ENCODE measurements at places on chromosomes 12 and 14. TPM values are rescaled to one million over a fixed set of nuclear protein-coding genes. Genes with fewer than 3 reads are reported as not detected.

DNA sequence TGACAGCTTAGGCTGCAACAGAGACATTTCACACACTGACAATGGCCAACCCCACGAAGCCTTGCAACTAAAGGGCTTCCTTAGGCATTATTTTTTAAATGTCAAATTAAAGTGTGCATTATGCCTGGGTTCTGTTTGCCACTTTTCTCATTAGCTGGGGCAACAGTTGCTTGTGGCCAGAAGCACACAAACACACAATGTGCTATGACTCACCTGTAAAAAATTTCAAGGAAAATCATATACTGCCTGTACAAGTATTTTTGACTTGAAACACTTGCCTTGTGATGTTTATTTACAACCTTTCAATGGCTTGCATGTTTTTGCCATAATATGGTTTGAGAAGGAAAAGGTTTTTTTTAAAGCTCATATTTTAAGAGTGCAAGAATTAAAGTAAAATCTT is 1.9 kb downstream of the NTN4 start:
- DNase-seq: no peak

- DNase-seq: no peak
Measured at GRCh38 chr12:82438356-82438755, 80.0 kb downstream of the METTL25 start.

Gene FAM181A
- not detected for total RNA-seq

DNA sequence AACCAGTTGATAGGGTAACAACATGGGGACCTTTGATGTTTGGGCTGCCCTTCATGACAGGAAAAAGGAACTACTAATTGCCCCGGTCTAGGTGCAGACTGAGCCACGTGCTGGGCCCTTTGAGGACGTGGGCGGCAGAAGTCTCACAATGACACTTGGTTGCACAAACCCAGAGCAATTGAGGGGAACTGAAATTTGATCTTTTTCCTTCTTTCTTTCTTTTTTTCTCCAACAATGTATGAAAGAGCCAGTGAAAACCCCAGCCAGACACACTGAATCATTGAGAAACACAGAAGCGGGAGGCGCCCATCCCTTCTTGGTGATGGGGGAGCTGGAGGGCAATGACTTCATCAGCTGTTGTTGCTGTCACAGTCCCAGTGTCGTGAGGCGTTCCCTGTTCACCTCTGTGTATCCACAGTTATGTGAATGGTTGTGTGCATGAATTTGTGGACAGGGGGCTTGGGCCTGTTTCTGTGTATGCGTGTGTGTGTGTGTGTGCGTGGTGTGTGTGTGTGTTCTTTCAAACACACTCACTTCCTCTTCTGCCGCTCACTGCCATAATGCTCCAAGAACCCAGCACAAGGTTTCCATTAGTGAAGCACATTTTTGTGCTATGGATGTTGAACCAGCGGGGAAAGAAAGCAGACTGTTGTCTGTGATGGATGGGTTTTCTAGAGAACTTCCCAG is 137.5 kb upstream of the CCND2 start:
- DNase-seq: no peak

Gene OR6C2
- total RNA-seq: not detected

DNA sequence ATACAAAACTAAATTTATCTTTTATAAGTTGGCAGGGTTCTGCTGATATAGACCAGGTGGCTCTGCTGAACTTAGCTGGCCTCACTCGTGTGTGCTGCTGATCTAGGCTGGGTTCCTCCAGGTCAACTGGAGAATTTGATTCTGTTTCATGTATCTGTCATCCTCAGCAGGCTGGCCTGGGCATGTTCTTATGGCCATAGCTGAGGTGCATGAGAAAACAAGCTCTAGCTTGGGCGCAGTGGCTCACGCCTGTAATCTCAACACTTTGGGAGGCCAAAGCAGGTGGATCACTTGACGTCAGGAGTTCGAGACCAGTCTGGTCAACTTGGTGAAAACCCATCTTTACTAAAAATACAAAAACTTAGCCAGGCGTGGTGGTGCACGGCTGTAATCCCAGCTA is 24.3 kb upstream of the BCL2L14 start:
- no peak for DNase-seq

Gene PDE3A
- total RNA-seq: 68.2 TPM
